ENCODE measurements at places on chromosomes 3 and 15.
A peak's percentile ranks its signal among the peaks of the same experiment; 100 is the strongest.

- H3K4me3 ChIP-seq = no peak overlapping the region
- H3K27ac ChIP-seq = no peak overlapping the region
- peaks cover 2% of the 10 kb centered on the region for H3K27me3 ChIP-seq
- H3K4me1 ChIP-seq = no peaks in the 10 kb centered on the region
- DNase-seq = peak; percentile 2
Measured at GRCh38 chr3:118772547-118773011, 262.1 kb downstream of the IGSF11 start.

GRCh38 chr15:60819860-60820259 lies 340.9 kb upstream of the ICE2 start:
- no peak overlapping the region for H3K27ac ChIP-seq
- H3K4me3 ChIP-seq = no peak overlapping the region
- H3K4me1 ChIP-seq = peaks cover 13% of the 10 kb centered on the region

GRCh38 chr3:23797491-23797890 lies 8.3 kb upstream of the UBE2E1 start:
- H3K27ac ChIP-seq = no peak overlapping the region
- no peaks in the 10 kb centered on the region for H3K36me3 ChIP-seq
- H3K4me3 ChIP-seq = no peak overlapping the region
- H3K27me3 ChIP-seq = peaks cover 6% of the 10 kb centered on the region
- H3K4me1 ChIP-seq = peaks cover 12% of the 10 kb centered on the region

DNA sequence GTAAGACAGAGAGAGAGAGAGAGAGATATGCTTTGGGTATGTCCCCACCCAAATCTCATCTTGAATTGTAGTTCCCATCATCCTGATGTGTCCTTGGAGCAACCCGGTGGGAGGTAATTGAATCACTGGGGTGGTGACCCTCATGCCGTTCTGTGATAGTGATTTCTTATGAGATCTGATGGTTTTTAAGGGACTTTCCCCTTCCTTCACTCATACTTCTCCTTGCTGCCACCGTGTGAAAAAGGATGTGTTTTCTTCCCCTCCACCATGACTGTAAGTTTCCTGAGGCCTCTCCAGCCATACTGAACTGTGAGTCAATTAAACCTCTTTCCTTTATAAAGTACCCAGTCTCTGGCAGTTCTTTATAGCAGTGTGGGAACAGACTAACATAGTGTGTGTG lies 60.3 kb downstream of the EOMES start:
- H3K27me3 ChIP-seq = peaks cover 1% of the 10 kb centered on the region
- no peaks in the 10 kb centered on the region for H3K36me3 ChIP-seq
- H3K4me1 ChIP-seq = peaks cover 11% of the 10 kb centered on the region
- no peak overlapping the region for H3K4me3 ChIP-seq

- no peak overlapping the region for H3K27ac ChIP-seq
- H3K4me3 ChIP-seq = no peak overlapping the region
- no peaks in the 10 kb centered on the region for H3K27me3 ChIP-seq
Measured at GRCh38 chr3:41441139-41441538, 241.8 kb downstream of the CTNNB1 start.
